Vagina (tissue), 2 donors: ENCODE measurements at places on chromosomes 7 and 10.

- no peak for DNase-seq
Measured at GRCh38 chr7:95933618-95934017, 161.3 kb downstream of the DYNC1I1 start.

- DNase-seq: no peak
Measured at GRCh38 chr7:135167365-135167917, 3.1 kb downstream of the CYREN start.

- DNase-seq: no peak
Measured at GRCh38 chr10:66180581-66181318, 745.1 kb upstream of the LRRTM3 start.

GRCh38 chr7:41702635-41703371 is at the start of gene INHBA:
TSS of gene INHBA (minus strand) at chr7:41703090. CDS start at chr7:41700374, 2,716 bp downstream.
- DNase-seq: no peak
